Caudate nucleus (tissue), 63 donors: ENCODE measurements at places on chromosomes 13 and 19.
A peak's percentile ranks its signal among the peaks of the same experiment; 100 is the strongest.

DNA sequence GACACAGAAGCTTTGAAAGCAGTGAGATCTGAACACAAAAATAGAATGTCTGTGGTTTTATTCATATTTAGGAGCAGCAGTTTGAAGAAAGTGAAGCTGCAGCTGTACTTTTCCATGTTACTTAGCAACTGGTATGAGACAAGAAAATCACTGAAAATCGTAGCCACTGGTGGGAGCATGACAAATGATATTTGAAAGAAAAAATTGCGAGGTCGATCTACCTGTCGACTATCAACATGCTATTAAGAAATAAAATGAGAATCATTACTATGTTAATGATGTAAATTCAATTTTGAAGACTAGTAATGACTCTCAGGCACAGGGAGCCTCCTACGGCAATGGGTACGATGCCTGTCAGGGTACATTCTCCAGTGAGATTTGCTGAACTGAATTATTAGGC lies 436.4 kb downstream of the SLITRK5 start:
- no peak for DNase-seq

- peak; percentile 8 for DNase-seq
Measured at GRCh38 chr19:900302-901111, 7.2 kb downstream of the RNU6-9 start.

- DNase-seq = no peak
Measured at GRCh38 chr19:35484252-35485036, 5.8 kb downstream of the KRTDAP start.

DNA sequence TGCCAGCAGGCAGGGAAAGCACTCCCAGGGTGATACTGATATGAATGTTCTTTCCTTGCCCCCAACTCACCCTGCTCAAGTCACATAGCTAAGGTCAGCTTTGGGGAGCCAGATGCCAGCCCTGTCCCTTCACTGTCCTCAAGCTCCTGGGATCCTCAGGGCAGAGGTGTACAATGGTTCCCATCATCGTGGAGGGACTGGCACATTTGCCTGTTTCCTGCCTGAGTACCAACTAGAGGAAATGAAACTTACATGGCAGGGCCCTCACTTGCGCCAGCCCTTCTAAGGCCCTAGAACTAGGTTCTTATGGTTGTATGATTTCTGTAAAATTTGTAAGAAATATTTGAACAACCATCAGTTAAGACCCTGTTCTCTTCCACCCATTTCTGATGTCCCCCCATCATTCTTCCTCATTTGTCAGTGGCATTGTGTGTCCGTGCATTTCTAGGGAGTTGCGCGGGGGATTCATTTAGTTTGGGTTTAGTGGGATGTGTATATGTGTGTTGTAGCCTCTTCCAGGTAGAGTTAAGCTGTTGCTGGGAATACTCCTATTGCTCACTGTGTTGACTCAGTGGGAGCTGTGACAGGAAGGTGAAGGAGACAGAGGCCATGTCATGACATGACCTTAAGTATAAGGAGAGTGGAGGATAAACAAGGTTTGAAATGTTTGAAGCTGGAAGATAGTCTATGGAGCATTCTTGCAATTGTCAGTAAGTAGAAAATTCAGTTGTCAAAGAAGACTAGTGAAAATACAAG lies 41.3 kb upstream of the RCBTB2 start:
- no peak for DNase-seq

GRCh38 chr19:30711296-30711695 lies 339.1 kb downstream of the ZNF536 start:
- no peak for DNase-seq

- DNase-seq = no peak
Measured at GRCh38 chr13:113607889-113608635, 23.5 kb downstream of the TFDP1 start.

DNA sequence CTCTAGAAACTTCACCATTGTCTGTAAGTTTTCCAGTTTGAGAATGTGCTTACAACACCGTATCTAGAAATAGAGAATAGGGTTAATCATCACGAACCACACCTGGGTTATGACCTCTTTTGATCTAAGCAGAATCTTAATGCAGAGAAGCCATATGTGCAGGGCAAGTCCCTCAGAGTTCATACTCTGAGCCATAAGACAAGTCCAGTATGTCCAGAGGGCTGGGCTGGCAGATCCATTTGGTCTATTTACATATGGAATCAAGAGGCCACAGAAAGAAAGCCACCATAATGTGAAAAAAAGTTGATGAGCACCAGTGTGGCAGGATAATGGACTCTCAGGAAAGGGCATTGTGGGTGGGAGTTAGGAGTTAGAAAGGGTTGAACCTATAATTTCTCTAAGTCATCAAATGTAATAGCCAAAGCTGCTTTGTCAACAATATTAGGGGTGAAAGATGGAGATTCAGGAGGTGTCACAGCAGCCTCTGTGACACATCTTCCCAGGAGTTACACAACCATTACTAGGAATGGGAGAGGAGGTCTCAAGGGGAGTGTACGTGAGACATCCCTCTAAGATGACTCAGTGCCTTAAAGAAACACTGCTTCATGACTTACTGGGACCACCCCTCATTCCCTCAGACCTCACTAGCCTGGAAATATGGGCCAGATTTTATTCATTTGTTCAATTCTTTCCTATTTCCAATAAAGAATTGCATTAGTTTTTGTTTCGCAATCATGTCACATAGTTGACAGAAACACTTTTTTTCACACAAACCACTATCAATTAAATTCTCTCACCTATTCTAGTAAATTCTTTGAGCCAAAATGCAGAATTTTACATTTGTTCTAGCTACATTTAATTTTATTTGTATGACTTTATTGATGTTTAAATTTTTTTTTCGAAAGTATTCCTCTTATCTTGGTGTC lies 30.4 kb upstream of the OLFM4 start:
- no peak for DNase-seq

- DNase-seq = no peak
Measured at GRCh38 chr13:88068316-88068715, 397.1 kb downstream of the SLITRK5 start.

DNA sequence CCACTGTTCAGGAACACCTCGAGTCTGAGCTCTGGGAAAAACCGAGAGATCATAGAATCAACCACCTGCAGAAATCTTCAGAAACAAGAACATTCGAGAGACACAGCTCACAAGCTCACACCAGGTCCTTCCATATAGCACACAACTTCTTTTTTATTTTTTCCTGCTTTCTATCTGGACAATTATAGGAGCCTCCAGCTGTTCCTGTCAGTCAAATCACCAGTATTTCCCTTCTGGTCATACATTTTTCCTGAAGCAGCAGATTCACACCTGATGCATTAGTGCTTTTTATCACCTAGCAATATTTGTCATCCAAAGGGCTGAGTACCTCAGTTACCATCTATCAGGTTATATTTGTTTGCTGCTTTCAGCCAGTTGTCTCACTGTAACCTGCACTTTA lies 323.5 kb downstream of the FOXO1 start:
- DNase-seq = no peak

DNA sequence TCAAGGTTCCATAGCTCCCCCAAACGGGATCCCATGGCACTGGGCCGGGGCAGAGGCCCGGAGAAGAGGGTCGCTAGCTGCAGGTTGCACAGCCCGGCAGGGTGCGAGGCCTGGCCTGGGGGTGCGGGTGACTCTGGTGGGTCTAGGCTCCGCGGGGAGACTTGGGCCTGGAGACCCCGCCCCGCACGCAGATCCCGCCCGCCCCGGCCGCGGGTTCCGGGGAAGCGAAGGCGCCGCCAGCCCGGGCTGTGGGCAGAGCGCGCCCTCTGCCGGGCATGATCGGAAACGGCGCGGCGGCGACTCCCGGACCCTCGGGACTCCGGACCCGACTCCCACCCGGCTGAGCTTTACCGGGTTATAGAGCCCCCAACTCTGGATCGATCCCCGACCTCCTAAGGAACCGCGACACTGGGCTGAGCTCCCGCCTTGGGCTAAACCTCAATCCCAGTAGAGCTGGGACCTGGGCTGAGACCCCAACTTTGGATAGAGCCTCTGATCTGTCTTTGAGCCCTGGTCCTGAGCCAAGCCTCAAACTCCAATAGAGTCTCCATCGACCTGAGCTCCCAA lies 3.1 kb upstream of the TNFAIP8L1 start:
- peak; percentile 41 for DNase-seq

- no peak for DNase-seq
Measured at GRCh38 chr13:104975272-104975671, 1560.2 kb downstream of the EFNB2 start.

GRCh38 chr19:33771384-33772101 lies 25.1 kb upstream of the KCTD15 start:
- peak; percentile 41 for DNase-seq

DNA sequence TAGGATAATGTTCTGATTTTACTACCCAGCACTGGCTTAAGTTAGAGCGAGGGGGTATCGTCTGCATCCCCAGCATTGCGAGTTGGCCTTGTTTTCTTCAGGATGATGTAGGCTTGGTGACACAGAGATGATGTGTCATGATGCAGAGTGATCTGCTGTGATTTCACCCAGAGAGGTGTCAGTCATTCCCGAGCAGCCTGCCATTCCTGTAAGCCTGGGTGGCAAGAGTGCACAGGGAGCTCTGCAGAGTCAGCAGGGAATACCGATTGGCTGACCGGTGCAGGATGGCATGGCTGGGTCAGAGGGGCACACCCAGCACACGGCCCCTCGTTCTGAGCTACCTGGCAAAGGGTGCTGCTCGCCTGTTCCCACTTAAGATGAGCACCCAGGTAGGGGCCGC lies 15.8 kb upstream of the GJB6 start:
- no peak for DNase-seq

DNA sequence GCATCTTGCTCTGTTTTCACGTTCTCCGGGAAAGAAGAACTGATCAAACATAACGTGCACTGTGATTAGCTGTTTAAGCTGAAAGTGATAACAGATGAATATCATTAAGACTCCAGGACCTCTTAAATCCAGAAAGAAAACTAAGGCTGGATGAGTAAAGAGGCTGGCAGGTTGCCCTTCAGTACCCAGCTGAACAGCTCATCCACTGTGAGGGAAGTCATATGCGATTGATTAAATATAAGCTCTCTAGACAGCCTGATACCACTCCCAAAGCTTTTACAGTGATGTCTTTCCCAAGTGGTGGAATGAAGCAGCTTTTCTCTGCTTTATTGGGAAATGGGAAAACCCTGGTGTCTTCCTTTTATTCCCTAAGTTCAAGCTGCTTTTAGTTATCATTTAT lies 116.9 kb downstream of the EFNB2 start:
- DNase-seq = no peak
